Amygdala (tissue), 56 donors: ENCODE measurements at places on chromosomes 16 and 17.

GRCh38 chr17:39156491-39156890 lies 5.1 kb upstream of the PLXDC1 start:
- DNase-seq = no peak

GRCh38 chr16:30004811-30005242 lies 6.0 kb downstream of the DOC2A start:
- DNase-seq = no peak

- no peak for DNase-seq
Measured at GRCh38 chr17:16273499-16273898, 56.5 kb downstream of the PIGL start.

DNA sequence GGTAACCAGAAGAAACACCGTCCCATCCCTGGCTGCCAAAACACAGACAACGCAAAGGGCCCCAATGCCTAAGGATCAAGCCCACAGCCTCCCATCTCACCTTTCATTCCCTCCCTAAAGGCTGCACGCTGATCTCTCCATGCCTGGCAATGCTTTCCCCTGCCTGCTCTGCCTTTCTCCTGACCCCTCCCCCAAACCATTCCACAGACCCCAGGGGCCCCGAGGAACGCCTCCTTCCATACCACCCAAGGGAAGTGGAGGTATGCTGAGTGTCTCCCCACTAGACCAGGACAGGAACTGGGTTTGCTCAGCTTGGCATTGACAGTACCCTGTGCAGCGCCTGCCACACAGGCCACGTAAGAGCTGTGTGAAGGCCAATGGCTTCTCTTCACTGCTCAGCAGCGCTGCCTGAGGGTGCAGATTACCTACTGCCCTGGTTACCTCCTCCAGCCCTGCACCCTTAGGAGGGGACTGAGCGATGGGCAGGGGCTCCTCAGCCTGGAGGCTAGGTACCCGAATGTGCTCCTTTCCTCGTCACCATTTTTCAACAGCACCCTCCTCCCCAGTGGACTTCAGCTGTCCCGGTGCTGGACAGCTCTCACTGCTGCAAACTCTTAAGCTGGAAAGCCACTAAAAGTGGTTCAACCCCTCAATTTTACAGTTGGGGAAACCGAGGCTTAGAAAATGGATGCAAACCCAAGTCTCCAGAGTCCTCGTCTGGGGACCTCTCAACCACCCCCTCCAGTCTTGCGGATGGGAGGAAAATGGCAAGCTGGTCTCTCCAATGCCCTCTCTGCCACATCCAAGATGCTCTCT lies 45.0 kb downstream of the SRCIN1 start:
- DNase-seq = no peak

DNA sequence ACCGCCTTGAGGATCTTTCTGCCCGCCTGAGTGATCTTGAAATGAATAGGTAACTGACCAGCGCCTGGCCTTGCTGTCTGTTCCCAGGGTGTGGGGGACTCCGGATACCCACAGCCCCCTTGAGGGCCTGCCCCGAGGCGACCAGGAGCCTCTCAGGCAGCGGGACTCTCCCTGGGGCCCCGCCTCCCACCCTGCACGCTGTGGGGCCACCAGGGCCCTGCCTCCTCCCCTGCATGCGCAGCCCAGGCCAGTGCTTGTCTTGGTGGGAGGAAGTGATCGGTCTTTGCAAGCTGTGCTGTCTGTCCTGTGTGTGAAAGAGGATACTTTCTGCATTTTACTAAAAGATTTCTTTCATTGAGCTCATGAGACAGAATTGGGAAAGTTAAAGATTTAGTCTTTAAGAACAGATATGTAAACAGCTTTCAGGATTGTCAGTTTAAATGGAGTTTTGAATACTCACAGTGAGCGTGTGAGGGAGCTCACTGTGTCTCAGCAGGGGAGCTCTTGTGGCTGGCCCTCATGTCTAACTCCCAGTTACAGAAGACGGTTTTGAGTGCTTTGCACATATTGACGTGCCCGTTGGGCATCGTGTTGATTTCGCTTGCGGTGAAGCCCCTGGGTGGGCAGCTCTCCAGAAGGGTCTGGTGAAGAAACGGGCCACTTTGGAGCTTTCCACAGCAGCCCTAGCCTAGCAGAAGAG lies 36.1 kb upstream of the CAPN15 start:
- DNase-seq = no peak

- DNase-seq = no peak
Measured at GRCh38 chr17:13753154-13753553, 151.4 kb upstream of the HS3ST3A1 start.

DNA sequence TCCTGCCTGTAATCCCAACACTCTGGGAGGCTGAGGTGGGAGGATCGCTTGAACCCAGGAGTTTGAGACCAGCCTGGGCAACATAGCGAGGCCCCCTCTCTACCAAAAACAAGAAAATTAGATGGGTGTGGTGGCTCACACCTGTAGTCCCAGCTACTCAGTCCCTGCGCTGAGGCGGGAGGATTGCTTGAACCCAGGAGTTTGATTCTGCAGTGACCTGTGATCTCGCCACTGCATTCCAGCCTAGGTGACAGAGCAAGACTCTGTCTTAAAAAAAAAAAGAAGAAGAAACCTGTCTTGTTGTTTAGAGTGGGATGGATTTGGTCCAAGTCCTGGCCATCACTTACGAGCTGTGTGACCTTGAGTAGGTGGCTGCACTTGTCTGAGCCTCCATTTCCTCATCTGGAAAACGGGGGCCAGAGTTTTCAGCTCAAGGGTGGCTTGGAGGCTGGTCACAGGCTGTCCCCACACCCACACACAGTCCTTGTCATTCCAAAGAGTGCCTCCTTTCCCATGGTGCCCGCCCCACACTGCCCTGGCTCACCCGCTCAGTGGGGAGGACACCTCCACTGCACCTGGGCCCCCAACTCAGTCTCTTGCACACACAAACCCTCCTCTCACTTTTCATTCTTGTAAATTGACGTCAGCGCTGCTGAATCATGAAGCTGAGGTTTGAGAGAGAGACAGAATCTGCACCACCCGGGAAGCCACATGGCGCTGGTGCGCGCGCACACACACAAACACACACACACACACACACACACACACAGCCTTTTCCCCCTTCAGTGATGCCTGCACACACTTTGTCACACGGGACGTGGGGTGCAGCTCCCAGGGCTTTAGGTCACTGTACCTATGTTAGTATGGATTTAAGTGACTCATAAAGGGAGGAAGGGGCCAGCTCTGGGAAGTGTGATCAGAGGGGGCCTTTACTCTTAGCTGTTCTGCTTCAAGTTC lies 4.2 kb downstream of the SOCS1 start:
- no peak for DNase-seq

DNA sequence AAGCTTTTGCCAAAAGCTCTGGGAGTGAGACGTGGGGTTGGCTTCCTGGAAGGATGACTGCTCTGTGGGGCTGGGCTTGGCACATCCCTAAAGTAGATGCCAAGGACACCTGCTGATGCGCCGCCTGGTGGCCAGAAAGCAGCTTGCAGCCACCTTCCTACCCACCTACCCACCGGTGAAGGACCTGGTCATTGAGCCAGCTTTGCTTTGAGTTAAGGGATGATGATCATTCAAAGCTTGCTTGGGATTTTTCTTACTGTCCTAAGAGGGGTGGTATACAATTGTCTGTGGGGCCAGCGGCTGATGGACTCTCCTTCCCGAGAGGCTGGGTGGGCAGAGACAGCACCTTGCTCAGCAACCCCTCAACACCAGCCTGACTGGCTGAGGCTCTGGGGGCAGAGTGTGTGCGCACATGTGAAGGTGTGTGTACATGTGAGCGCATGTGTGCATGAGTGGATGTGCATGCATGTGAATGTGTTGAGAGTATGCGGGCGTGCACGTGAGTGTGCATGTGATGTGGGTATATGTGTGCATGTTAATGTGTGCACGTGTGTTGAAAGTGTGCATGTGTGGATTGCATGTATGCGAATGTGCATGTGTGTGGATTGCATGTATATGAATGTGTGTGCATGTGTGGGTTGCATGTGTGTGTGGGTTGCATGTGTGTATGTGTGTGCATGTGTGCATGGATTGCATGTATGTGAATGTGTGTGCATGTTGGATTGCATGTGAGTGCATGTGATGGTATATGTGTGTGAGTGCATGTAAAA lies 18.6 kb downstream of the C1QTNF1 start:
- DNase-seq = no peak

DNA sequence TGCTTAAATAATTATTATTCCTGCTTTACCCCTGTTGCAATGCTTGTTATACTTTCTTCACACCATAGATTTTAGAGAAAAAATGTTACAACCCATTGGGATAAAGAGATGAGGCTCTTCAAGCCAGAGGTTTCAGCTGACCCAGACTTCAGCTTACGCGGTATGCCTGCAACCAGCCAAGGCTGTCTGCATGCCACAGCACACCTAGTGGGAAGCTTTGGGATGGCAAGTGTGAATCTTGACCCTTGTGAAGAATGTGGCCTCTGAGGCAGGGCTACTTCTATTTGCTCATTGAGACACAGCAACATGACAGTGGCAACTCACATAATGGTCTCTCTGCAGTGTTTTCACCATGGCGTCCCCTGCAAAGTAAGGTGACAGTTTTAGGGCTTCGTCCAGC lies 193.9 kb upstream of the PIRT start:
- DNase-seq = no peak

DNA sequence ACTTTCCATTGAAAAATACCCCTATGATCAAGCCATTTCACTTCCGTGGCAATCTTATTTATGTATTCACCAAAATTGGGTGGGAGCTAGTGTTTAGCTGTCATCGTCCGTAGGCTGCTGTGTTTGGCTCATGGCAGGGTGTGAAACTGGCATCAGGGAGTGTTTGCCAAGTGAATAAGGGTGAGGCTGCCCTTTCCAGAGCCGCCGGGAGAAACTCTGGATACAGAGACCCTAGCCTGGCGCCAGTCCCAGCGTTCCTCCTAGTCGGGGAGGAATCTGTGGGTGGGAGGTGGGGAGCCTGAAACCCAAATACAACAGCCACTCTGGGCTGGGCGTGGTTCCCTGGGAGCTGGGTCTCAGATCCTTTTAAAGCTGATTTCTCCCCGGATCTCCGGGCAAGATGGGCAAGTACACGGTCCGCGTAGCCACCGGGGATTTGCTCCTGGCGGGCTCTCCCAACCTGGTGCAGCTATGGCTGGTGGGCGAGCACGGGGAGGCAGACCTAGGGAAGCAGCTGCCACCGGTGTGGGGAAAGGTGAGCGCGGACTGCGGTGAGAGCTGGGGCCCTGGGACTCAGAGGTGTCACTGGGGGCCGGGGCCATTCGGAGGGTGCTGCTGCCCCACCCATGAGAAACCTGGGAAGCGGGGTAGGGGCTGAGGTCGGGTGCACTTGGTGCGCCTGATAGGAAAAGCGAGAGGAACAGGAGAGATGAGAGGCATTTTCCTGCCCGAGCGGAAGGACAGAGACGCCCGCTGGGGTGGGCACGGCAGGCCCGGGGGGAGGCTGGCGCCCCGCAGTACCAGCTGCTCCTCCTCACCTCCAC lies 62.1 kb upstream of the TEKT1 start:
- DNase-seq = no peak

- DNase-seq = no peak
Measured at GRCh38 chr16:77679901-77680300, 42.4 kb upstream of the NUDT7 start.

GRCh38 chr17:45946841-45947256 lies 52.2 kb upstream of the STH start:
- DNase-seq = no peak

GRCh38 chr17:45316434-45317110 lies at the start of gene MAP3K14:
TSS of gene MAP3K14 (minus strand) at chr17:45317020. CDS start at chr17:45290745, 26,275 bp downstream.
- no peak for DNase-seq

DNA sequence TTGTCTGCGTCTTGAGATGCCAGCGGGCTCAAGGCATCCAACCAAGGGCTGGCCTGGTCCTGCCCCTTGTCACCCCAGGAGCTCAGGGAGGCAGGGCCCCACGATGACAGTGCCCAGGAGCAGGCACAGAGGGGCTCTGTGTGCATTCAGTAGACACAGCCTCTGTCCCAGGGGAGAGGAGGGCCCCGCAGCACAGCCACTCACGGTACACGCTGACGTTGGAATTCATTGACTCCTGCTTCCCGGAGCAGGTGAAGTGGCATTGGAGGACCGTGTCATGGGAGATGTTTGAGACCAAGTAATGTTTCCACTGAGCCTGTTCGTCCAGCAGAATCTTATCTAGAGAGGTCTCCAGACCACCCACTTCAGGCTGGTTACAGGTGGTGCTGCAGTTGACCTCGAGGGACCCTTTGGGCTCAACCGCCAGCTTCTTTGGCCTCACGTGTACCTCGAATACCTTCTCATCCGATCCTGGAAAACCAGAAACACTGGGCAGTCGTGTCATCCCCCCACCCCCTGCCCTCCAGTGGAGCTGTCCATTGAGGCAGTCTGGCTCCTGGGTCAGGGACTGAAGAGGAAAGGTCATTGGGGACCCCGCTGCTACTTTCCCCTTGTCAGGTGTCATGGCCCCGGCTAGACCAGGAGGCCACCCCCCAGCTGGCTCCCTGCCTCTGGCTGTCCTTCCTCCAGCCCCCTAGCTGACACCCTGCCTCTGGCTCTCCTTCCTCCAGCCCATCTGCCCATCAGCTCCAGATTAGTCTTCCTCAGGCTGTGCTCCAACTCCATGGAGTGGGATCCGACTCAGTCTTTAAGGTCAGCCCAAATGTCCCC lies 7.0 kb downstream of the PRR29 start:
- DNase-seq = no peak

DNA sequence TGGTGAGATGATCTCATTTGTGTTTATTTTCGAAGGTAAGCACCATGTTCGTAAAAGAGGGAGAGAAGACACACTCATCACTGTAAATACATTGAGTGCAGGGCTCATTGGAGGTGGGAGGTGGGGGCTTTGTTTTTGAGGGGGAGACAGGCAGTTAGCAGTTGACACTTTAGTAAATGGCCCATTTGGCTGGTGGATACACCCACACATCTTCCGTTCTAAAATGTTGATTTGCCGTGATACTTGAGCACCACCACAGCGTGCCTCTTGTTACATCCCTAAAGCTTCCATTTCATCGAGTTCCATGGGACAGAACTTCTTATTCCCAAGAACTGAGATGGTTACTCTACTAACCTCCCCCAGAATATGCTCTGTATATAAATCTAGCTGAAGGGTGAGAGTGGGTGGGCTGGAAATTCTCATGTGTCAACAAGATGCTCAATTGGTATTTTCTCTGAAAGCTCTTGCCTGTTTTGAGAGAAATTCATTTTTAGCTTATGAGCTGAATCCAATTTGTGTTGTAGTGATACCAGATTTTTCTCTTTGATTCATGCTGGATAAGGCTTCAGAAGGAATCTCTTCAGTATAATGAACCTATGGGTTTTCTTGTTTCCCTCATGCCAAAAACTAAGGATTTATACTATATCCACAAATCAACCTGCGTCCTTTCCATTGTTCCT lies 314.3 kb downstream of the RBFOX1 start:
- DNase-seq = no peak

GRCh38 chr16:84528322-84528721 lies 23.9 kb upstream of the MEAK7 start:
- DNase-seq = no peak

GRCh38 chr17:71765437-71765836 lies 355.4 kb upstream of the SOX9 start:
- DNase-seq = no peak

GRCh38 chr17:35236821-35237220 lies 6.1 kb upstream of the SLFN5 start:
- DNase-seq = no peak

GRCh38 chr16:14449334-14449733 lies 180.7 kb downstream of the PARN start:
- DNase-seq = no peak
